ENCODE measurements at places on chromosomes 12 and 14.

DNA sequence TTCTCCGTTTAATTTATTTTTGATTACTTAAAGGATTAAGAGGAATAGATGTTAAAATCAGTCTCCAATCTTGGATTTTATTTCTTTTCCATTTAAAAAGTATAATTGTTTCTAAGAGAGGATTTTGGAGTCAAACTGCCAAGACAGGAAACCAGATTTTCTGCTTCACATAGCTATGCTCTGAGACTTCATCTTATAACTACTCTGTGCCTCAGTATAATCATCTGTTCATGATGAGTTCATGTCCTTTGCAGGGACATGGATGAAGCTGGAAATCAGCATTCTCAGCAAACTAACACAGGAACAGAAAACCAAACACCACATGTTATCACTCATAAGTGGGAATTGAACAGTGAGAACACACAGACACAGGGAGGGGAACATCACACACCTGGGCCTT lies 9.0 kb upstream of the TAS2R31 start:
- no peak for DNase-seq

GRCh38 chr14:33377596-33378390 lies 439.1 kb downstream of the NPAS3 start:
- no peak for DNase-seq

- no peak for DNase-seq
Observed at GRCh38 chr12:14885718-14886221, at the start of gene MGP. Gene MGP (minus strand): TSS chr12:14885854. CDS start chr12:14885791, 63 bp downstream.

DNA sequence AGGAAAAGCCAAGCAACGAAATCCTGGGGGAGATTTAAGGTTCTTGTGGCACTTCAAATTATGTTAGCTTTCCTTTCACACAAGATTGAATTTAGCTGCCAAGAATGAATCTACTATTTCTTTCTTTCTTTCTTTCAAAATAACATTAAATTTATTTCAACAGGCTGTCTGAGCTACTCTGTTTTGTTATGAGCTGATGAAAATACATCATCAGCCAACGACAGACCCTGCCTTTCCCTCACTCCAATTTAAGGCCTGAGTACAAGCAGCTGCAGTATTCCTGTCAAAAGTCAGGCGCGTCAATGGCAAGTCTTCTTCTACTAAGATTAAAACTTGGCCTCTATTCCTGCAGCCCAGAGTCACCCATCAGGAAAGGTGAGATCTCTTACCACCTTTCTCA lies 347.7 kb upstream of the FLRT2 start:
- DNase-seq: no peak

- DNase-seq: no peak
Observed at GRCh38 chr12:10241727-10242126, 29.1 kb downstream of the GABARAPL1 start.

- no peak for DNase-seq
Observed at GRCh38 chr14:32400480-32400879, 71.4 kb downstream of the AKAP6 start.

All from stimulated activated CD4-positive, alpha-beta T cell treated with anti-CD3 and anti-CD28 coated beads, Interleukin-15, amount 100 ng/mL, for 24 hours (primary cell).